Cerebellum (tissue), 4 donors: ENCODE measurements at places on chromosomes 11 and 22.

- DNase-seq: no peak
Observed at GRCh38 chr11:33944345-33944692, 52.4 kb upstream of the LMO2 start.

GRCh38 chr11:134250246-134250645 is 2.9 kb downstream of the THYN1 start:
- no peak for DNase-seq

- DNase-seq: no peak
Observed at GRCh38 chr11:87493516-87493915, 455.8 kb downstream of the TMEM135 start.

- DNase-seq: no peak
Observed at GRCh38 chr11:129265125-129265788, 73.1 kb upstream of the ARHGAP32 start.

DNA sequence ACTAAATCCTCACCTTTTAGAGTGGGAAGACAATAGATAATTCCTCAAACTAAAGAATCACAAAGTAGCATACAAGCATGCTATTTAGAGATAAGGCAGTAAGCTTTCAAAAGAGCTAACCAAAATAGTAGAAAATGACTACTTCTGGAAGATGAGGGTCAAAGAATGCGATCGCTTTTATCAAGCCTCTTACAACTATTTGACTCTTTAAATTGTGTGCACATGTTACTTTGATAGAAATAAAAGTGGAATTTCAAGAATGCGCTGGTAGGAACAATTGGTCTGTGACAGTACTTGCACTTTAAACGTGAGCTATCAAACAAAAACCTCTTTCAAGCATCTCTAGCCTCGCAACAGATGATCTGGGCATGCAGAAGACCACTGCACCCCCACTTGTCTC is 97.3 kb downstream of the COMMD9 start:
- no peak for DNase-seq
